ENCODE measurements at places on chromosomes 7 and 10.

GRCh38 chr10:125775491-125776106 is at the start of gene MMP21:
Gene MMP21, minus strand, starts transcription at chr10:125775821. Its CDS starts 0 bp downstream, at chr10:125775821.
- no peak for DNase-seq

DNA sequence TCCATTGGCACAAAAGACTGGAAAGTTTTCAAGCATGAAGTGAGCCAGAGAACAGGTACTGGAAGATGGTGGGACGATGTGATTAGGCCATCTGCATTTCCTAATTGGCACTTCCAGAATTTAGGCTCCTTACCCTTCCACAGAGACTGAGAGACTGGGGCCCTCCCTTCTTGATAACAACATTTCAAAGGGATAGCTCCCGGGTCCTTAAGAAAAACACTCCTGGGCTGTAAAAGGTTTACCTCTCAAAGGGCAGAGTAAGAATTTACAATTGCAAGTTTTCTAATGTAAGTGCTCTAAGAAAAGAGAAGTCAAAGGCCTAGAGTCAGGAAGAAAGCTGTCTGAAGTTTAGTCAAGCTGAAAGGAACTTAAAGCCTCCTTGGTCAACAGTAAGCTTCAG is 559.5 kb upstream of the C7orf33 start:
- no peak for DNase-seq

DNA sequence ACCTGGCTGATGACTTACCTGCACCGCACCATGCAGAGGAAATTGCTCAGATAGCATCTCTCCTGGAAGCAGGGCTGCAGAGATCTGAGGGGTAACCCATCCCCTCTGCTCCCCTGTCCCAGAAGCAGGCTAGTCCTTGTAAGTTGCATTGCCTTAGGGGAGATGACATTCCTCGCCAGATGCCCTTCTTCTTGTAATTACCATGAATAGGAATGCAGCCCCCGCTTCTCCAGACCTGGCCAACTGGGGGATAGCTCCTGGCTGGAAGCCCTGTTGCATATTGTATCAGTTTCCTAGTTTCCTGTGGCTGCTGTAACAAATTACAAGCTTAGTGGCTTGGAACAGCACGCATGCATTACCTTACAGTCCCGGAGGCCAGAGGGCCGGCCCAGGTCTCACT is 47.5 kb upstream of the EN2 start:
- DNase-seq: no peak

GRCh38 chr7:91194841-91195240 is 69.4 kb upstream of the FZD1 start:
- no peak for DNase-seq

GRCh38 chr7:22109761-22110160 is 164.1 kb upstream of the CDCA7L start:
- DNase-seq: peak; percentile 55

DNA sequence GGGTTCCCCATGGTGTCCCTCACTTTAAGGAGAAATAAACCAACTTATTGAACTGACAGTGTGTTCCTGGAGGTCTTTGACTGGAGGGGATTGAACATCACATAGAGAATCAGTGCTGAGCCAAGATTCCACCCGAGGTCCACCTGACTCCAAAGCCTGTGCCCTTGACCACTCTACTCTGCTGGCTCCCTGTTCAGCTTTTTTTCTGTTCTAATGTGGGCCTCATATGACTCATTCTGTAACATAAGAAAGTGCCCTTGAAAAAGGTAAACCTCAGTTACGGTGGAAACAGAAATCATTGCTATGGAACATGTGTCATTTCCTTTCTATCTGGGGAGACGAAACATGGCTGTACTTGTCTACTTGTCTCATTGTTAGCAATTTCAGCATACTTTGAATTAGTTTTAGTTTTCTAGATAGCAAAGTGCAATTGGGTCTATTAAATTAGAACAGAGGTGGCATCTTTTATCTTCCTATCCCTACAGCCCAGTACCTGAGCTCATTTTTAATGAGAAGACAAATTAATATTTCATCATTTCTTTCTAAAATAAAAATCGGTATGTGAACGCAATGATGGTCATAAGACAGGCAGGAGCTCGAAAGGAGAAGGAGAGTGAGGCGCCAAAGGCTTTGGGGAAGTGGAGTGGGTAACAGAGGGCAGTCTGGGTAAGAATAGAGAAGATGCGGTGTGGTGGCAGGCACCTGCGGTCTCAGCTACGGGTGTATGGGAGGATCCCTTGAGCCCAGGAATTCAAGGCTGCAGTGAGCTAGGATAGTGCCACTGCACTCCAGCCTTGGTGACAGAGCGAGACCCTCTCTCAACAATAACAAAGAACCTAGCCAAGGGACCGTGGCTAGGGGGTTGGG is 1.5 kb downstream of the GSDME start:
- DNase-seq: no peak

- no peak for DNase-seq
Observed at GRCh38 chr10:53664282-53665019, 891.9 kb upstream of the MBL2 start.

- no peak for DNase-seq
Observed at GRCh38 chr7:116574025-116574822, 49.4 kb downstream of the CAV1 start.

Measured in testis (tissue), 5 donors.